ENCODE measurements at places on chromosomes 3 and 15. TPM values are rescaled to one million over a fixed set of nuclear protein-coding genes. Genes with fewer than 3 reads are reported as not detected.

CISH gene
- total RNA-seq = 359 TPM

FANCD2OS gene
- total RNA-seq = not detected

WDR49 gene
- 0.09 TPM for total RNA-seq

SLC6A20 gene
- not detected for total RNA-seq

IQCF5 gene
- not detected for total RNA-seq

CHRM5 gene
- not detected for total RNA-seq

EFCC1 gene
- 0.37 TPM for total RNA-seq

BUB1B gene
- total RNA-seq = 69.3 TPM

DNA sequence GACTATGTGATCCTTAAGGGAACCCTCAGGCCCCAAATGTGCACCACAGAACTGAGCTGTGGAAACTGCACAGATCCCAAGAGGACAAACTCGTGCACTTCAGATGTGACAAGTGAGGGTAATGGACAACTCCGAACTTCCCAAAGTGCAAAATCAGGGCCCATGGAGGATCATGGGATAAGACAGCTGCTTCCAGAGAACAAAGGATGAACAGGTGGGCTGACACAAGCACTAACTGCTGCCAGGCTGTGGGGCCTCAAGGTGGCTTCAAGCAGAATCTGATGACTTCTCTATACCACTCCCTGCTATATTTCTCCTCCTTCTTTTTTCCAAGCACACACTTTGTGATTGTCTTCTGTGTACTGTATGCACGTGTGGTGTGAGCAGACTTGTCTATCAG, 5.4 kb downstream of the TARS3 start:
- no peak for DNase-seq

DNA sequence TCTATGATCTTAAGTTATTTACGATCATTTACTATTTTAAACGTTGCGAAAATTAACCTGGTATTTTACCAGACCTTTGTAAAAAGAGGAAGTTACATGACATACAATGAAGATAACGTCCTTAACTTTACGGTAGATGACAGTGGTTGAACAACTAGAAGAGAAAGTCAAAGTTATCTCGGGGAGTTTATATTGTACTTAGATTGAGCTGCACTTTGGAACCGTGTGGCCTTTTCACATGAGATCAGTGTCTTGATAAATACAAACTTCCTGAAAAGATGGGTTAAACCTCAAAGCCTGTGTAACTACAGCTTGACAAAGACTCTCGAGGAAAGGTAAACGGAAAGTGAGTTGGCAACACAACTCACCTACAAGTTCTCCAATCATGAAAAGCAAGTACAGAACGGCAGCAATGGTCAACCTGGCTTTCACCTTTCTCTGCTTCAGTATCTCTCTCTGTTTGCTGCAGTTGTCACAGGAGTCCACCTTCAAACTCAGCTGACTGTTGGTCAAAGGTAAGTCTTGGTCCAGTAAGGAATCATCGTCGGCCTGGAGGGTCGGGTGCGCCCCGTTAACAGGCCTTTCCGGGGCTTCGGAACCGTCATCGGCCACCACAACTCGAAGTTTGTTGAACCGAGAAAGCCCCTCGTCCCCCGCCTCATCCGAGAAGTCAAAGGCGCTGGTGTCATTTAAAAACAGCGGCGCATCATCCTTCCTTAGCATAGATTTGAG, 793 bp downstream of the SLC30A4 start:
- DNase-seq = peak; percentile 69

- peak; percentile 80 for DNase-seq
Measured at GRCh38 chr3:88180398-88180999, 30.7 kb downstream of the C3orf38 start.

DNA sequence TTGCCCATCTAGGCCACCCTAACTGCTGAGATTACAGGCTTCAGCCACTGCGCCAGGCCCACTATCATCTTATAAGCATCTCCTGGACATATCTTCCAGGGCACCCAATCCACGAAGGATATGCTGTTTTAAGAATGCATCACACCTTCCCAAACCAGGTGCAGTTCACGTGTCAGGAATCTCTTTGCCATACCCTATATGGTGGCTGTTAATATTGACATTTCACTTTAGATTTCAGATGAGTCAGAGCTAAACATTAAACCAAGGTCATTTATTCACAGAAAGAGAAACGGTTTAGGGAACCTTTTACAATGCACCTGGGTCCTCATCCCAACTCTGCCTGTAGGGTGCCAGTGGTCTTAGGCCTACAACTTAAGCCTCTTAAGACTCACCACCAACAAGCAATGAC, 85.7 kb downstream of the TBL1XR1 start:
- no peak for DNase-seq

- peak; percentile 61 for DNase-seq
Measured at GRCh38 chr3:118641608-118642007, 393.0 kb downstream of the IGSF11 start.

GRCh38 chr15:63718590-63719035, 115.1 kb downstream of the HERC1 start:
- no peak for DNase-seq

GRCh38 chr15:86558252-86558651, 478.6 kb downstream of the AGBL1 start:
- no peak for DNase-seq

GRCh38 chr3:186648851-186649250, 8.7 kb downstream of the FETUB start:
- DNase-seq = no peak

- no peak for DNase-seq
Measured at GRCh38 chr3:52873433-52874159, 23.8 kb downstream of the STIMATE start.

- DNase-seq = no peak
Measured at GRCh38 chr3:127786353-127787070, 35.8 kb downstream of the MGLL start.

DNA sequence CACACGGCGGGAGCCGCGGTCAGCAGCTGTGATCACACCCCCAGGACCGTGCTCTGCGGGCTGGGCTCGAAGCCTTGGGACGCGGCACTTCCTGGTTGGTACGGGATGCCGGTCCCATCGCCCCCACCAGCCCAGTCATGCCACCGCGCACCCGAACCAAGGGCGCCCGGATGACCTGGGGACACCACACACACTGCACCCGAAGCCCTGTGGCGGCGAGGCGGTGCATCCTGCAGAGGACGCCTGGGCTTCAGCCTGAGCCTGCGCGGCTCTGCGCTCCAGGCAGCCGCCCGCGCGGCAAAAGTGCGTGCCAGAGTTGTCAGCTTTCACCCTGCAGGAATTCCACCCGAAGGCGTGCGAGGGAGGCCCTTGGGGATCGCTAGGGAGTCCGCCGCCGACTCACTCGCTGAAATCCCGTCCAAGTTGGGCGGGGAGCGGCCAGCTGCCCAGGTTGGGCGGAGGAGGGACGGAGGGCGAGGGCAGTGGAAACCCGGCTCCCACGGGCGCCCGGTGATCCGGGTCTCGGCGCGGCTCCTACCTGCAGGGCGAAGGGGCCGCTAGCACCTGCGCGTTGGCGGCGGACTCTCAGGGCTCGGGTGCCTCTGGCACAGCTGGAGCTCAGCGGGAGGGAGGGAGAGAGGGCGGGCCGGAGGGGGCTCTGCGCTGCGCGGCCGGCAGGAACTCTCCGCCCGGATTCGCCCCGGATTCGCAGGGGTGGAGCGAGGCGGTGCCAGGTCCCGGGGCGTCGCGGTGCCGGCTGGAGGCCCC, at the start of gene PLD1:
PLD1 (minus strand) TSS at position 623 of the 768 bp plus-strand sequence. CDS start 72,432 bp downstream, outside the sequence.
- peak; percentile 84 for DNase-seq

DNA sequence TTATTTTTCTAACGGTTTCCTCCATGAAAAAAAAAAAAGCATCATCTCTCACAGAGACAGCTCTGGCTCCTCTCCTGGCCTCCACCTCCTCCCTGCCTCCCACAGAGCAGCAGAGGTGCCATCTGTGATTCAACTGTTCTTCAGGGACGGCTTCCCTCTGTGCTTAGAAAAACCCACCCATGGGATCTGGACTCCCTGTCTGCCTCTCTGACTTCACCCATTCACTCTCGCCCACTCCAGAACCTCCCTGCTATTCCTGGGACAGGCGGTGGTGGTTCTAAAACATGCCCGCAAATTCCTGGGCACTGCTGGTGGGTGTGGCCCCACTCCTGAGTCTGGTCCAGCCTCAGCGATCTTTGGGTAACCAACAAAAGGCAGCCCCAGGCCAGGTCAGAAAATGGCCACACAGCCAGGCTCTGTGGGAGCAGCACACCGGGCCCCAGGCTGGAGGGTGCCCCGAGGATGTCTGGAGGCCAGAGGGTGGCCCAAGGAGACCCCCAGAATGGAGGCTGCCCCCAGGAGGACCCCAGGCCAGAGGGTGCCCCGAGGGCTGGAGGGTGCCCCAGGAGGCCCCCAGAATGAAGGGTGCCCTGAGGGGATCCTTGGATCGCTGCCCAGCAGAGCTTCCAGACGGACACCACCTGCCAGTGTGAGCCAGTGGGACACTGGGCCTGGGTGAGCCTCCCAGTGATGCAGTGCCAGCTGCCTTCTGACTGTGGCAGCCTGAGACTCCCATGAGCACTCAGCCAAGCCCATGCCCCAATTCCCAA, 2.6 kb upstream of the CHST13 start:
- no peak for DNase-seq

DNA sequence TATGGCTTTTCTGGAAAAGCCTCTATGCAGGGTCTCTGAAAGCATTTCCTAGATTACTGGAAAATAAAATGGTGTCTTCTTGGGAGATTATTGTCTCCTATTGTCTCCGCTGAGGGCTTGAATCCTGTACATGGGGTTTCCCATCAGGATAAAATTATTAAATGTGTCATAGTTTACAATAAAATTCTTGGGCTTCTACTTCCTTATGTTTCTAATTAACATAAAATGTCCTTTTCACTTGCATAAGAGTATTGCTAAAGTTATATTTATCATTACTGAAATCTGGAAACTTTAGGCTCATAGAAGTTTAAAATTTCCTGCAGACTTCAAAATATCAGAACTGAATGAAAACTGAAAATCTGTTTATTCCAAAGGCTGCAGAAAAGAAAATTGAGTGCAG, 595.5 kb upstream of the AGTR1 start:
- DNase-seq = no peak

Measured in activated CD4-positive, alpha-beta T cell treated with anti-CD3 and anti-CD28 coated beads, Interleukin-2, amount 10 ng/mL, durations not matched to agents 24 days and 14 days (primary cell).